ENCODE measurements at places on chromosomes 11 and 22.

- peaks cover 19% of the 10 kb centered on the region for H3K27me3 ChIP-seq
- H3K4me3 ChIP-seq = no peak overlapping the region
- no peak for DNase-seq
- H3K27ac ChIP-seq = no peak overlapping the region
- H3K36me3 ChIP-seq = no peaks in the 10 kb centered on the region
Measured at GRCh38 chr11:134669796-134670195, 257.8 kb upstream of the B3GAT1 start.

DNA sequence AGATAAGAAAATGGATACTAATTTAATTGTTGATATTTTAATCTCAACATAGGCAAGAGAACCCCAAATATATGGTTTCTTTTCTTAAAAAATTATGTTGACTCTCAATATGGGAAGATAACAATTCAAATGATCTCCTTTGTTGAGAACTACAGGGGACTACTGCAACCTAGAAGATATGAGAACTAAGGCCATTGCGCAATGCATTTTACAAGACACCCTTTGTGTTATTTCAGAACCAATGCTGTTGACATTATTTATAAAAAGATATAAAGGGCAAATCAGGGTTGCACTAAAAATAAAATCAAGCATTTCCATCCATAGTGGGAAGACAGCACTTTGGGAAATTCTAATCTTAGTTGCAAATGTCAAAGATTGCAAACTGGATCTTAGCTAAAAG lies 322.3 kb downstream of the SOX6 start:
- H3K27ac ChIP-seq = no peak overlapping the region
- no peaks in the 10 kb centered on the region for H3K4me1 ChIP-seq
- DNase-seq = no peak
- no peaks in the 10 kb centered on the region for H3K36me3 ChIP-seq
- no peak overlapping the region for H3K4me3 ChIP-seq
- no peaks in the 10 kb centered on the region for H3K27me3 ChIP-seq

DNA sequence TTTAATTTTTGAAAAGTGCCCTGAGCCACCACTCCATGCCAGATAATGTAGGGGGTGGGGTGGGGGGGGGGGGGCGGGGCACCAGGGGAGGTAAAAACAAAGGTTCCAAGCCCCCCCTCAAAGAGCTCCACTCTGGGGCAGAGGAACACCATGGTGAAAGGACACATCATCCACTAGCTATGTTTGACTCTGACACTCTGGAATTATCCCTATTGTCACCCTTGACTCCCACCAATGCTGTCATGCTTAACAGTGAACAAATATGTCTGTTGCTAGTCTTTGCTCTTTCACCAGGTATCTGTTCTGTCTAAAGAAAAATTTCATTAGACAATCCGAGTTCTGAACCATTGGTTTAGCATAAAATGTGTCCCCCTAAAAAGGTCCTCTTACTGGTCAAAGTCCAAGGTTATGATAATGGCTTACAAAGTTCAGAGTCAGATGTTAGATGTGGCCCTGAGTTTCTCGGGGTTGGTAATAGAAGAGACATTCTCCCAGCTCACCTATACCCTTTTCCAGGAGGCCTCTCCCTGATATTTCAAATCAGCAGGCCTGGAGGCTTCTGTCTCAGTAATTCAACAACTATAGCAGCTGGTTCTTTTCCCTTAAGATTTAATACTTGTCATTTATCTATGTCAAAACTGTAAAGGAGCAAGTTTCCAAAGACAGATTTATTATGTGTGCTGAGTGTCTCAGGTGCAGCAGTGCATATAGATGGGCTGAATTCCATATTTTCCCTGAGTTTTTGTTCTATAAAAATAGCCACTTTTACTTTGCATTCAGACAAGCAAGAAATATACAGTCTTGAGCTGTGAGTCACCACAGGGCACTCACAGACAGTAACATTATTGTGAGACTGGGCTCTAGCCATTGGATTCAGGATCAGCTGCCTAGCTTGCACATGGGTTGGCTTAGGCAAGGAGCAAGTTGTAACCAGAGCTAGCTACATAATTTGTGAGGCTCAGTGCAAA lies 174.1 kb downstream of the CSNK2A3 start:
- no peaks in the 10 kb centered on the region for H3K27me3 ChIP-seq
- no peak for DNase-seq
- H3K36me3 ChIP-seq = no peaks in the 10 kb centered on the region
- no peak overlapping the region for H3K4me3 ChIP-seq
- peaks cover 9% of the 10 kb centered on the region for H3K4me1 ChIP-seq

- no peak for DNase-seq
- H3K4me3 ChIP-seq = no peak overlapping the region
- no peaks in the 10 kb centered on the region for H3K4me1 ChIP-seq
- H3K27me3 ChIP-seq = no peaks in the 10 kb centered on the region
Measured at GRCh38 chr11:92890846-92891245, 78.6 kb upstream of the MTNR1B start.

GRCh38 chr22:40512426-40513136 lies 123.9 kb downstream of the MRTFA start:
- peak overlapping the region; percentile 100 for H3K27ac ChIP-seq
- peaks cover 54% of the 10 kb centered on the region for H3K4me1 ChIP-seq

GRCh38 chr11:126414615-126415014 lies 59.1 kb downstream of the ST3GAL4 start:
- no peak for DNase-seq
- H3K27me3 ChIP-seq = no peaks in the 10 kb centered on the region
- peaks cover 27% of the 10 kb centered on the region for H3K36me3 ChIP-seq
- no peaks in the 10 kb centered on the region for H3K4me1 ChIP-seq
- no peak overlapping the region for H3K27ac ChIP-seq

All from RWPE2 (cell line).